ENCODE measurements at places on chromosomes 7 and 10. TPM values are rescaled to one million over a fixed set of nuclear protein-coding genes. Genes with fewer than 3 reads are reported as not detected.

GRCh38 chr7:128841921-128842673, 11.9 kb downstream of the FLNC start:
- DNase-seq: peak; percentile 60

The SLC18A2 gene
- 0.92 TPM for total RNA-seq

DNA sequence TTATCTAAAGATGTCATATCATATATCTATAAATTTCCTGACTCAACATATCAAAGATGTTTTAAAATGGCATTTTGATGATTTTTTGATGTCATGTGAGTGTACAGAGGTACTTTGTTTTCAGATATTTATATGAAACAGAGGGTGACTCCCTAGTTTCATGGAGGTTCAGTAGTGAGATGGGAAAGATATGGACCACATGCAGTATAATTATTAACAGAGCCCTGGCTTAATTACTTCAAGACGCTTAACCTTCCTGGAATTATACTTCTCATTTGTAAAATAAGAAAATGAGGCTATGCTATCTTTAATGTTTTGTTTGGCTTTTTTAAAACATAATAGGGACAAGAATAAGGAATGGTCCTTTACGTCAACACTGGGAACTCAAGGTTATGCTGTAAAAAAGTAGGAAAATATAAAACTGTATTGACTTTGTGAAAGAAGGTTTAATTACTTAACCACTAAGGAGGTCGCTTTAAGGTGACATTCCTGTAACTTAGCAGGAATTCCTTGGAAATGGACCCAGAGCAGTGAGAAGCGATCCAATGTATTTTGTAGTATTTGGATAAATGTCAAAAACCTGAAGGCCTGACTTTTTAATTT, 821.0 kb upstream of the IGFBP3 start:
- DNase-seq: no peak

GRCh38 chr7:44132039-44132438, 8.7 kb upstream of the POLD2 start:
- DNase-seq: no peak

The KLF14 gene
- total RNA-seq: 0.05 TPM

- no peak for DNase-seq
Measured at GRCh38 chr7:116571037-116571436, 46.2 kb downstream of the CAV1 start.

The COA1 gene
- total RNA-seq: 37.8 TPM

The MRLN gene
- total RNA-seq: not detected

The SORBS1 gene
- 71.3 TPM for total RNA-seq

- no peak for DNase-seq
Measured at GRCh38 chr7:24227603-24228359, 56.2 kb upstream of the NPY start.

DNA sequence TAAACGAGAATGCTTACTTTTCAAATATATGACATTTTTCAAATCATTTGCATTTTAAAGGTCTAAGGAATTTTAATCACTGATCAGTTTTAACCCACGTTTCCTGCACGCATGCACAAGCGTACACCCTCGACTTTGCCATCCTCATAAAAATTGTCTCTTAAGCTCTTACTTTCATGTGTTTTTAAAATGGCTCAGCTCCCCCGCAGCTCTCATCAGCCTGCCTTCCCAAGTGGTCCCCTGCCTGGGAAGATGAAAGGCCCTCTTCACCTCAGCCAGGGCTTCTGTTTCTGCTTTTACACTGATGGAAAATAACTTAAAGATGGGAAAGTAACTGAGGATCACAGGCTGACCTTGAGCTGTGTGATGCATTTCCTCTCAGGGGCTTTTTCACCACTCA, 131.6 kb upstream of the LSM8 start:
- DNase-seq: no peak

DNA sequence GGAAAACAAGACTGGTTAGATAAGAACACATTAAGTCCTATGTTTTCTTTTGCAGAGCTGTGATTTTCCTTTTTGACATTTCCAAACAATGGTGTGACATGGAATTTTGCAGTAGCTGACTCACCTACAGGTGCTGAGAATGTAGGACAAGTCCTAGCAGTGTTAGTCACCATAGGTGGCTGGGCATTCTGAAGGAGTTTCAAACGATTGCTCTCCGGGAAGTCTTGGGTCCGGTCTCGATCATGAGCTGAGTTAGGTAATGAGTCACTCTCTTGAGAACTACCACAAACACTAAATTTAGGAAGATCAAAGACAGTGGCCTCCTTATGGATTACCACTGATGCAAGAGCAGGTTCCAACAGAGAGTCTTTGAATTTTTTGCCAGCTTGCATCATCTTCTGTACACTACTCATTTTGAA, 3.6 kb downstream of the FIGNL1 start:
- DNase-seq: no peak

DNA sequence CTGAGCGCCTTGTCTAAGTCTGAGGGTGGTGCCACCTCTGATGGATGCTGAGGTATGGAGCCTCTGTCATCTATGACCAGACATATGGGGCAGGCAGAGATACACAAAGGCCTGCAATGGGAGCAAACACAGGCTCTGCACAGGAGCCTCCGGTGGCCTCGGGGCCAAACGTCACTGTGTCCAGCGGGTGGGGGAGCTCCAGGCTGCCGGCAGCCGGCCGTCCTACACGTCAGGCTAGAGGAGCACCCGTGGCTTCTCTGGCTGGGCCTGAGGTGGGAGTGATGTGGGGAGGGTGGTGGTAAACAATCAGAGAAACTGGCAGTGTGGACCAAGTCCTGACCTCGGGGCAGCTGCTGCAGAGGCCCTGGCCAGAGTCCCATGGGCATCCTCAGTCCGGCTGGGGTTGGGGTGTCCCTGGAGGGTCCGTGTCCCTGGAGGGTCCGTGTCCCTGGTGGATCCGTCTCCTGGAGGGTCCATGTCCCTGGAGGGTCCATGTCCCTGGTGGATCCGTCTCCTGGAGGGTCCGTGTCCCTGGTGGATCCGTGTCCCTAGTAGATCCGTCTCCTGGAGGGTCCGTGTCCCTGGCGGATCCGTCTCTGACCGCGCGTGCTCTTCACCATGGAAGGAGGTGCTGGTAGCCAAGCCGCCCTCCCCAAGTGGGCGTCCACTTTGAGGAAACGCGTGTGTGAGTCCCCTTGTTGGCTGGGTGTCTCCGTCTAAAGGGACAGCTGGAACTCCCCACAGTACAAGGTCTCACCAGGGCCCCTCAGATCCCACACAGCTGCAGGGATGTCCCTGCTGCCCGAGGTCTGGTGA, 24.2 kb upstream of the FAM20C start:
- no peak for DNase-seq

DNA sequence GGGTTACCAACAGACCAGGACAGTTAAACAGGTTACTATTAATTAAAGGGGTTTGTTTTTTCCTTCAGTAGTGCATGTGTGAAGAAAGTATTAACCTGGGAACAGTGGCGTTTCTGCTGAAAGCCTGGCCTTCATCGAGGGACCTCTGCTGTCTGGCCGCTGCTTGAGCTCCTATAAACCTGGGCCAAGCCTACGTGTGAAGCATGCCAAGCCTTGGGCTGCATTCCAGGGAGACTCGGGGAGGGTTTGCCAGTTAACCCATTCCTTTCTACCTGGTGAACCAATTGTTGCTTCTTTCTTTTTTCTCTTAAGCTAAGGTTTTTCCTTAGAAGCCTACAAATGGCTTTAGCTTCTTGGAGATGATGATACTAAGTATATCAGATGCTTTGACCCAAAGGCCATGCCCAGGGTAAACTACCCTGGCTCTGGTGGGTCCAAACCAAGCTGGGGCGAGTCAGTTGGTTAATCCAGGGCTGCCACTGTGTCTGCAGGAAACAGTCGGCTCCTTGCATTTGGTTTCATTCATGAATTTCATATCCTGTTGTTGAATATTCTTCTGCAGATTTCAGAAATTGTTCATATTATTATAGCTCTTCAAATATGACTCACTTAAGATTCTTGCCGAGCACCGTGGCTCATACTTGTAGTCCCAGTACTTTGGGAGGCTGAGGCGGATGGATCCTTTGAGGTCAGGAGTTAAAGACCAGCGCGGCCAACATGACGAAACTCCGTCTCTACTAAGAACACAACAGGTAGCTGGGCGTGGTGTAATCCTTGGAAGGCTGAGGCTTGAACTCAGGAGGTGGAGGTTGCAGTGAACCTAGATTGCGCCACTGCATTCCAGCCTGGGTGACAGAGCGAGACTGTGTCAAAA, 23.8 kb downstream of the PFKP start:
- no peak for DNase-seq

- no peak for DNase-seq
Measured at GRCh38 chr7:30331338-30331737, 46.9 kb downstream of the ZNRF2 start.

DNA sequence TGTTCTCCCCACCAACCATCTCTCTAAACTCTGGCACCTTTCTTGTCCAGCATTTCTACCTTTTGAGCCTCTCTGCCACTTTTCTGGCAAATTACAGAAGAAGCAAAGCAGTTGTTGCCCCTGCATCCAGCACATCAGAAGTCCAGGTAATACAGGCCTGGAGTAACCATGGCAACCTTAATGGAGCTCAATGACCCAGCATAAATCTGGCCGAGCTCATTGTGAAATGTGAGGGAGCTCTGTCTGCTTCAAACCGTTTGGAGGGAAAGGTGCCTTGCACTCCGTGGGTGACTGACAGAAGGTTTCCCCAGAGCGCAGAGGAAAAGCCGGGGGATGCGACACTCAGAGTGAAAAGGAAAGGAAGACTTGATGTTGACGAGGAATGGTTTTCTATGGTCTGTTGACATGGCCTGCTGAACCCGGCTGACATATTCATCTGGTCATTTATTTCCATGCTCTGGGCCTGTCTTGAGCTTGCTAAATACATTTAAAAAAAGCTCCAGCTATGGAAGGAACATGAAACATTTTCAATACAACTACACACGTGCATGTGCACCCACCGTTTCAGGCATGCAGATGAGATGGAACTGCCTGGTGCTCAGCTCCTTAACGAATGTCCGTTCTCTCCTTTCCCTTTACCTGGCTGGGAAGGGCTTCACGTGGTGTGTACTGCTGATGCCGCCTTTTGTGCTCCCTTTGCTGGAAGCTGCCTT, 74.9 kb downstream of the ADRA2A start:
- no peak for DNase-seq

DNA sequence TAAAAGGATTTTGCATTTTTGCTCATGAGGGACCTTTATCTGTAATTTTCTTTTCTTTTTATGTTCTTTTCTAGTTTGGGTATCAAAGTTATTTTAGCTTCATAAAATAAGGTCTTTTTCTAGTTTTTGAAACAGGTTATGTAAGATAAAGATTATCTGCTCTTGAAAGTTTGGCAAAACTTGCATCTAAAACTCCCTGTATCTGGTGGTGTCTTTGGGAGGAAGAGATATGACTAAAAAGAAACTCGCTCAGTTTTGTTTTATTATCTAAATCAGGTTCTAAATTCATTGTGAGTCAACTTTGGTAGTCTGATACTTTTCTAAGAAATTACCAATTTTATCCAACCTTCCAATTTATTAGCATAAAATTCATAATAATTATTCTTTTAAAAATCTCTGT, 55.1 kb downstream of the VCL start:
- DNase-seq: no peak

The RBP3 gene
- not detected for total RNA-seq

DNA sequence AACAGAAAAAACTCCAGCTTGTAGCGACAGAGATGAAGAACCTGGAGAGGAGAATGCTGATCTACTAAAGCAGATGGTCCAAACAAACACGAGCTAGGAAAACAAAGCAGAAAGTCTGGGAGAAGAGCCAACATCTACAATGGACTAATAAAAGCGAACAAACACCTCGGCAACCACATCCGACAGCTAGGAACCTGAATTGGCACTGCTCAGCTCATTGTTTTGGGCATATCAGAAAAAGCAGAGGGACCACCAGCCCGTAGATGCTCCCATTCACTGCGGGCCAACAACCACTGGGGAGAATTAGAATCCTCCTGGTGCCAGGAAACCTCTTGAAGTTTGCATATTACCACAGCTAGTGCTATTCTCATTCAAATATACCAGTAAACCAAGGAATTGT, 204.7 kb downstream of the NXPH1 start:
- DNase-seq: no peak

The OR13A1 gene
- under 0.01 TPM for total RNA-seq
